ENCODE measurements at places on chromosomes 6 and 20.
A peak's percentile ranks its signal among the peaks of the same experiment; 100 is the strongest.

DNA sequence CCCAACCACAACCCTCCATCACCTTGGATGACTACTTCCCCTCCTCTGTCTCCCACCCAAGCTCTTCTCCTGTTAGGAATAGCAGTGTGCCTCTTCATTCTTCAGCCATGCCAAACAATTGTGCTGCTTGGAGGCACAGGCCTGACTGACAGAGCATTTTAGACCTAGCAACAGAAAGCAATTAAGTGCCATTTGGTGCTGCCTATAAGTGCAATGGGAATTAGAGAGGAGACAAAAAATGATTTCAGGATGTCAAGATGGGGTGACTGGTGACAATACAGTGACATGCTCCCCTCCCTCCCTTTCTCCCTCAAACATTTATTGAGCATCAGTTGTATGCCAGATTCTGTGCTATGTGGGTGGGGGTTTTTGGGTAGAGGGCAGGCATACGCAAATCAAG is 322.6 kb upstream of the MOCS1 start:
- no peak for DNase-seq

GRCh38 chr6:42075159-42075838 is 25.0 kb downstream of the TAF8 start:
- peak; percentile 1 for DNase-seq

DNA sequence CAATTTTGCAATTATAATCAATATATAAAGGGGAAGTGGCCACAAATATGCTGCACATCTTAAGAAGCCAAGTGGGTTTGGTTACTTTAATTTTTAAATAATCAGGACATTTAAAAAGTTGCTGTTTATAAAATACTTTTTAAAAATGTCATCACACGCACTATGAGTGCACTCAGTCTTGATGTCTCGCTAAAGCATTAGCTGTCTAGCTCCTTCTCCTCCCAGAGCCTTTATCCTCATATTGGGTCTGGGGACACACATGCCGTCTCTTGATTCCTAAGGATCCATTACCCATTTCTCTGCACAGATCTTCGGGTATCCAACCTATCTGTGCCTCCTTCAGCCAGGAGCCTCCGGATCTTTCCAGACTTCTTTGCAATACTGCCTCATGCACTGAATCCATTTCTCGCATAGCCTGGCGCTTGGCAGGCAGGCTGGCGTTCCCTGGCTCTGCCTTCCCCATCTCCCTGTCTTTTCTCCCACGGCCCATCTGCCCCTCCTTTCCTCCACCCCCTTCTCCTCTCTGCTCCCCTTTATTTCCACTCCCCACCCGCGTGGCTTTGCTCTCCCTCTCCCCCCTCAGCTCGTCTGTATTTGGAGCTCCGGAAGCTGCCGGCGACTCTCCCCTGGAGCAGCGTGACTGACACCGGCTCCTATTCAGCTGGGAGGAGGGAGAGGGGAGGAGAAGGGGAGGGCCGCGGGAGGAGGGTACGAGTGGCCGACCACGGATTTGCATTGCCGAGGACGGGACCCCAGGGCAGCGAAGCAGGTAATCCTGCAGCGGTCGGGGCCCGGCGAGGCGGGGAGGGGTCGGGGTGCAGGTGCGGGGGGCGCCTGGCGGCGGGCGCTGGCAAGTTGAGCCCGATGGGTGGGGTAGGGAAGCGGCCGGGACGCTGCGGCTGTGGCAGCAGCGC is at the start of gene CAP2:
Gene CAP2, plus strand, starts transcription at position 618 of the 914 bp plus-strand sequence. CDS start 27,961 bp downstream, outside the sequence.
- peak; percentile 25 for DNase-seq

- DNase-seq = no peak
These were observed 99.1 kb downstream of the ADGB start for GRCh38 chr6:146697921-146698320.

- no peak for DNase-seq
These were observed 531.9 kb upstream of the MAN1A1 start for GRCh38 chr6:119881416-119881815.

DNA sequence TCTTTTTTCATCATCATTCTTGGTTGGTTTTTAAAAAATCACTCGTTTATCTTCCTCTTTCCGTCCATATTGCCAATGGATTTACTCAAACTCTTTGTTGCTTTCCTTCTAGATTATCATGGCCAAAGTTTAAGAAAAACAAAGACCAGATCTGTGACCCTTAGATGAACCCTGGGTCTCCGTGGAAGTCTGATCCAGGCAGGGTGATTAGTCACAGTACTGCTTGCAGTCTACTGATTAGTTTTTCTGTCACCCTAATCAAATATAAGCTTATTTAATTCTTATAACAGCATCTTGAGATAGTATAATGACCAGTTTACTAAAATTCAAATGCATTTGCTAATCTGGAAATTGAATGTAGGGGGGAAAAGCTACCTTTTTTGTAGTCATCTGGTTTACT is 6.0 kb upstream of the SMIM28 start:
- DNase-seq = no peak

GRCh38 chr20:3563548-3564177 is 92.8 kb downstream of the ATRN start:
- DNase-seq = no peak

GRCh38 chr6:28349344-28349891 is 329 bp upstream of the ZKSCAN3 start:
- DNase-seq = peak; percentile 51

DNA sequence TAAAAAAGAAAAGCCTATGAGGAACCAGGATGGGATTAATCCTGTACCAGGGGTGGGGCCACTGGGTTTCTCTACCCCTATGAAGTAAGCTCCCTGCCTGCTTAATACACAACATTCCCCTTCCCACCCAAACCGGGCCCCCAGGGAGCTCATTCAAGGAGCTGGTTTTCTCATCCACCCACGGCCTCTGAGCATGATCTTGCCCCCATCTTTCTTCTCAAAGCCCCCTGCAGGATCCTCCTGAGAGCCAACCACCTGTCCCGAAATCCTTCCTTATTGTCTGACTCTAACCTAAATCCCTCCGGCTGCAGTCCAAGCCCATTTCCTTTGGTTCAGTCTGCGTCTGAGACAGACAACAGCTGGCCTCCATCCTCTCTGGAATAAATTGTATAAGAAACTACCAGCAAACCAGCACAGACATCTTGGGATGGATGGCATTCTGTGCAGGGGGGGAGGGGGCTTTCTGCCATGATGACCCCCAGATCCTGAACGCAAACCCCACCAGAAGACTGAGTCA is 21.0 kb downstream of the KCNK5 start:
- DNase-seq = no peak

DNA sequence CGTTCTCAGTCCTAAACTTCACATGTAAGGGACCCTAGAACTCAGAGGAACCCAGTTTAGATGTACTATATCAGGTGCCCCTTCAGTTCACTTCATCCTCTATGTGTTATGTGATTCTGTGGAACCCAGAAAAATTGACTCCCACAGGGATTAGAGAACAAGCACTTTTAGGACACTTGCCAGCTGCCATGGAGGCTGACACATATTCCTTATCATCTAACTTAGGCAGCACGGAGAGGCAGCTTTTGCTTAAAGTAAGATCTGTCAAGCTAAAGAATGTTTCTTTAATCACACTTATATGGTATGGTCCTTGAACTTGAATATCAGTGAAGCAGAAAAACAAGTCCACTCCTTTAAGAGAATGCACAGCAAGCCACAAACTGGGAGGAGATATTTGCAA is 701.5 kb upstream of the ID4 start:
- no peak for DNase-seq

DNA sequence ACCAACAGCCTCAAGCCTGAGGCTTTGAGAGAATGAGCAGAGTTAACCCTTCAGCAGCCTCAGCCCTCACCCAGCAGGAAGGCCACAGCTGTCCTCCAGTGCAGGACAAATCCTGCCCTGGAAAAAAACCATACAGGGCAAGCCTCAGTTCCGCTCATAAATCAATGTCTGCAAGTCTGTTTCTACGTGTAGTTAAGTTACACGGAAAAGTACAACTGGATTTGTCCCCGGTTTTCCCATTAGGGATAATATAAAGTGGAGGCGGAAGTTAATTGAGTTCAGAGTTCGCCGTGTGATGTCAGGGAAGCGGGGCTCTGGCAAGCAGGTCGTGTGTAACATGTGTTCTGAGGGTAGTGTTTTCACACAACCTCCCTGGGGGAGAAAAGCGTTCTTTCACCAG is 44.2 kb upstream of the EYA2 start:
- DNase-seq = no peak

GRCh38 chr20:34831936-34832335 is 6.5 kb upstream of the NCOA6 start:
- no peak for DNase-seq

DNA sequence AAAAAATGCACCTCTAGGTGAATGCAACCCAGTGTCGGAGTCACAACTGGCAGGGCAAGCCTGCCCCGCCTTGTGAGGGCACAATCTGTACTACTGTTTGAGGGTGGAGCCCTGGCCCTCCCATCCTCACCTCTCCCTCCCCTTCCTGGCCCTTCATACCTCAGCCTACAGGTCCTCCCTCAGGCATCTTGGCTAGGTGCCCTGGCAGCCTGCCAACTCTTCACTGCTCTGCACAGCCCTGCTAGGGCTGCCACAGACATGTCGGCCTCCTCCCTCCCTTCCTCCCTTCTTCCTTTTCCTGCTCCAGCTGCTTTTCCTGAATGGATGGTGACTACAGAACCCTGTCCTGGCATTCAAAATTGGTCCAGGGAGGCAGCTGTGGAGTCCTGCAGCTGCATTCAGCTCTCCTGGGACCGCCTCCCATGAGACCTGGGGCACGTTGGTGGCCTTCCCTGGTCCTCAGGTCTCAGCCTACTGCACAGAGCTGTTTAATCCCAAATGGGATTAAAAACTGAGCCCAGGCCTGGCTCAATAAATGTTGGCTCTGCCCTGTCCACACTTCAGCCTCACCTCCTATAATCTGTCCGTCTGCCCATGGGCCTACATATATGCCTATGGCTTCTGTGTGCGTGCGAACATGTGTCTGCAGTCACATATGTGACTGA is 52.7 kb downstream of the CDH22 start:
- DNase-seq = peak; percentile 88

DNA sequence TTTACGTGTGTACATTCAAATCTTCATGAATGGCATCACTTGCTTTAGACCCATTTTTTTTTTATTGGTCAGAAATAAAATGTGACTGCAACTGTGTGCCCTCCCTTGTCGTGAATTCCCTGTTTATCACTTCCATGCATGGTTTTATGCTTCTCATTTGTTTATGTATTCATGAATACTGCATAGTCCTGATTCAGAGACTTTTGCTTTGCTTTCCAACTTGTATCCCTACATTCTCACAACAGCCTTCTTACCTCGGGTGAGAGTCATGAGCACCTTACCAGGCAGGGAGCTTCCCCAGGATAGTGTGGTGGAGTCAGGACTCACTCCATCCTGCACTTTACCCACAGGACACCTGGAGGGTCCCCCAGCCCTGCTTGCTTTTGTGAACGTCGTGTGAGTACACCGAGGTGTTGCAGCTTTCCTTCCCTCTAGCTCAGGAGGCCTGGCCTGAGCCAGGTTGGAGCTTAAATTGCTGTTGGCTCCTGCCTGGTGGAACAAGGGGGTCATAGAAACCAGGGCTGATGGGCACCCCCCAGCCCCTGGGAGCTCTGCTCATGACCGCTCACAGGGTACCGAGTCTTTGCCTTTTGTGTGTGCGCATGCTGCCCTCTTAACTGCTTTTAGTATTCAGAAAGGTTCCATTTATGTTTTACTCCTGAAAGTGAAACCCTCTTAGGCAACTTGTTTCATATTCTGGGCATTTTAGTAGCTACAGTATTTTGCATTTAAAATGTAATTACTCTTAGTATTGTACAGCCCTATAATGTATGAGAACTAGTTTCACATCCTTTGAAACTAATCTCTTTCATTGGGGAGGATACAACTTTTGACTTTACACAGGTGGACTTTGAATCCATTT is 66.0 kb downstream of the CDS2 start:
- no peak for DNase-seq

DNA sequence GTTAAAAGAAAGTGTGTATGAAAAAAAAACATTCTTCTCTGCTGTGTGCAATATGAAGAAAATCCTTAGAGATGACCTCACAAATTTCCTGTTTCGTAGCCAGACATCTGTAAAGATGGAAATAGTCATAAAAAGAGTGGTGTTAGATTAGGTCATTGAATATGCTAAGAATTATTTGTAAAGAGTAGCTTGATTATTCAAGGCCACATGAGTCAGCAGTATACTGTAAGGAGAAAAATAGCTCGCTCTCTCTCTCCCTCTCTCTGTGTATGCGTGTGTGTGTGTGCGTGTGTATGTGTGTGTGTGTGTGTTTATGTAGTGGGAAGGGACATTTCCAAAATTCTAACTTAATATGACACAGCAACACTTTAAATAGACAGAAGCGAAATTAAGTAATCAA is 78.8 kb downstream of the PTCHD4 start:
- DNase-seq = no peak

- DNase-seq = no peak
These were observed 44.4 kb upstream of the SHLD1 start for GRCh38 chr20:5705827-5706226.

- no peak for DNase-seq
These were observed 149.0 kb downstream of the MYB start for GRCh38 chr6:135329851-135330803.

DNA sequence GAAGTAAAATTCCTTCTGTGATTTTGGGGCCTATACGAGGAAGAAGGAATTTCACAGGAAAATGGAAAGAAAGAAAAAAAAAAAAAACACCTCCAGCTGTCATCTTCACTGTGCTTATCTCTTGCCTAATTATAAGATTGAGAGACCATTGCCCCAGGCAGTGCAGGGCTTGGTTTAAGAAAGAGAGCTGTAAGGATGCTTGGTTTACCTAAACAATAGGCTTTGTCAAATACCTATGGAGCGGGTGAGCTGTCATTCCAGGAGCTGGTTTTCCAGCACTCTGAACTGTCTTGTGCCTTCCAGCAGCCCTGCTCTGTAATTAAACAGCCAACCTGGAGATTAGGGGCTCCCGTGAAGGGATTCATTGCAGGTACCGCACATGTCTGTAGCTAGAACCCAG is 137.8 kb downstream of the EDN3 start:
- no peak for DNase-seq

DNA sequence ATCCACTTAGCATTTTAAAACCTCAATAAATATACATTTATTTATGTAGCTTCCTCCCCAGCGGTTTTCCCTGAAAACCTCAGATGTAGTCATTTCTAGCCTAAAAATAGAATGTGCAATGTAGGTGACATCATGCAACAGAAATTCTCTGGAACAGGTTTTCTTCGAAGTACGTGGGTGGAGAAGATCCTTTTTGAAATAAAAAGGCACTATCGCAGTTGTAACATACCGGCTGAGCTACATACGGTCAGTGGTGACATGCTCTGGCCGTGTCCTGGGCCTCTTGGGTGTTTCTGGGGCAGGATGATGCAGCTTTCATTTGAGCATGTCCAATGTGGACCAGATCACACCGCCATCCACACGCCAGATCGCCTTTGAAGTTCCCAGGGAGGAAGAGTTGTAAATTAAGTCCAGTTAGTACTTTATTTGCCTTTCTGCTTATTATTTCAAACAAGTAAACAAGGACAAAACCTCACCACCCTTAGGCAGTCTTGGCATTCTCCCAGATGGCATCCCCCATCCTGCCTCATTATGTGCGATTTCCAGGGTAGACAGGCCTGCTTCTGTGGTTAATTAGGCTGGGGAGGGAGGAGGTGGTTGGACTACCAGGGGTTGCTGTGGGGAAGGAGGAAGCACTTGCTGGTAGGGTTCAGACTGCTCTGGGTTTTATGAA is 109.5 kb upstream of the CLDN20 start:
- DNase-seq = no peak

- no peak for DNase-seq
These were observed 46.7 kb upstream of the ISM1 start for GRCh38 chr20:13174402-13174801.

- DNase-seq = no peak
These were observed 14.8 kb downstream of the TP53RK start for GRCh38 chr20:46674253-46675083.

- DNase-seq = no peak
These were observed 62.0 kb downstream of the RSPO3 start for GRCh38 chr6:127180426-127180825.

- DNase-seq = no peak
These were observed 62.3 kb downstream of the HMGCLL1 start for GRCh38 chr6:55516736-55517135.
